ENCODE measurements at places on chromosomes 7 and 10.

GRCh38 chr7:47439181-47439667 lies 142.7 kb downstream of the TNS3 start:
- DNase-seq, result no peak

DNA sequence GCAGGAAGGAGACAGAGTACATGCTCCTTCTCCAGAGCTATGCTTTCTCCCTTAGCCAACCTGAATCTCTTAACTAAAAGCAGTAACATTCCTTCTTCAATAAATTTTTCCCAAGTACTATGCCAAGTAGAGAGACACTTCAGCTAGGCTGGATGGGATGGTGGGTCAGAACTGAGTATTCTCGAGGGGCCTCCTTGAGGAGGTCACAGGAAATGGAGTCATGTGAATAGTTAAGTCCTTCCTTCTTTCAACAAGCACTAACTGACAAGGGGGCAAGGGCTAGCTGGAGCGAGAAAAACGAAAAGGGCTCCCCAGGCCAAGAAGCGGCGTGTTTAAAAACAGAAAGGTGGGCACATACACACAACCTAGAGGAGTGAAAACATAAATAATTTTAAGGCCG lies 5.5 kb downstream of the RSU1 start:
- no peak for DNase-seq

GRCh38 chr7:103130901-103131624 lies 17.8 kb downstream of the NAPEPLD start:
- no peak for DNase-seq

DNA sequence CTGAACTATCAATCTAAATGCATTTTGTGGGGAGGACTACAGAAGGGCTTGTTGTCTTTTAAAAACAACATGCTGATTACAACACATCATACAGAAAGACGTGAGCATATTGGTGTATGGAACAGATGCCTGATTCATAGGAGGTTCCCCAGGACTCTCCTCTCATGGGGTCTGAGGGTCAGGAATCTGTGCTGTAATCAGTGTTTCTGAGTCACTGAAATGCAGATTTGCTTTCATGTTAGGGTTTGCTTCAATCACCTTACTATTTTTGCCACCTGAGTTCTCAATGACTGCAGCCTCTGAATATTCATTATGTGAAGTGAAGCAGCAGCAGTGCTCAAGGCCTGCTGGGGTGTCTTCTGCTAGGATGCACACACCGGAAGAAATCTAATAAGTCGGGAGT lies 550 bp upstream of the ANK3 start:
- DNase-seq, result peak; percentile 33

GRCh38 chr10:43156590-43157341 lies 18.5 kb downstream of the CSGALNACT2 start:
- peak; percentile 38 for DNase-seq

DNA sequence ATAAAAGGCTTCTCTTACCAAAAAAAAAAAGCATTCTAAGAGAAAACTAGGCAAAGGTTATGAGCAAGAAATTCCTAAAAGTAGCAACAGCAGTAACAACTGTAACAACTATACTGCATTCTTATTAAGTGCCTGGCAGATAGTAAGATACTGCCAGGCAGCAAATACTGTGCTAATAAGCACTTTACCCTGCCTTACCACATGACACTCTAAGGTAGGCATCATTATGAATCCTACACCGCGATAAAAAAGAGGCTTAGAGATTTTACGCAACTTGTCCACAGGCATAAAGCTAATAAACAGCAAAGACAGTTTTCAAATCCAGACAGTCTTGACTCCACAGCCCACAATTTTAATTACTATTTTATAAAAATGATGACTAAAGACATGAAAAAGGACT lies 83.2 kb downstream of the USP6NL start:
- DNase-seq, result no peak

- no peak for DNase-seq
Measured at GRCh38 chr7:121824276-121824675, 48.7 kb upstream of the PTPRZ1 start.

DNA sequence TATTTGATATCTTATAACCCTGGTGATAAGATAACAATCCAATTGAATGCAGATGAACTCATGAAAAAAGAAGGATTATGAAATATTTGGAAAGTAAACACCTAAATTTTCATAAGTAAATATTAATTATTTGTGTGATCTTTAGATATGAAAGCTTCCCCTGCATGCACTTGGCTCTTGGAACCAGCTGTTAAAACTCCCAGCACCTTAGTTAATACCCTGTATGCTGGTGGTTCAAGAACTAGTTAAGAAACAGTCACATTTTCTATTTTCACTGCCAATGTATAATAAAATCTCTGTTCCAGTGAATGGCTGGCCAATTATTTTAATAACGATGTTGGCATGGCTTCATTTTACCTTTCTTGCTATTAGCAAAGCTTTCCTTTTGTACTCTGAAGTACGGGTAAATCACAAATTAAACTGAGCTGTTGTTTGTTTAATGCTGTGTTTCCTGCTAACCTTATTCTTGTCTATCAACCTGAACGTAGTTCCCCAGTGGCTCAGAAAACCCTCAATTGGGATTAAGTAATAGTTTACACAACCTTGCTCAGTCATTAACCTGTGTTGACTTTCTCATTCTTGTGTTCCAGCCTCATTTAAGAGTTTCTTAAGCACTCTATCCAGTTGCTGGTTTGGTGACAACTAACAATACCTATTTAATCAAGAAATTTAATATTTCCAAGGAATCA lies 38.9 kb downstream of the MET start:
- no peak for DNase-seq

- DNase-seq, result peak; percentile 48
Measured at GRCh38 chr10:14712991-14713424, 61.7 kb downstream of the FAM107B start.

DNA sequence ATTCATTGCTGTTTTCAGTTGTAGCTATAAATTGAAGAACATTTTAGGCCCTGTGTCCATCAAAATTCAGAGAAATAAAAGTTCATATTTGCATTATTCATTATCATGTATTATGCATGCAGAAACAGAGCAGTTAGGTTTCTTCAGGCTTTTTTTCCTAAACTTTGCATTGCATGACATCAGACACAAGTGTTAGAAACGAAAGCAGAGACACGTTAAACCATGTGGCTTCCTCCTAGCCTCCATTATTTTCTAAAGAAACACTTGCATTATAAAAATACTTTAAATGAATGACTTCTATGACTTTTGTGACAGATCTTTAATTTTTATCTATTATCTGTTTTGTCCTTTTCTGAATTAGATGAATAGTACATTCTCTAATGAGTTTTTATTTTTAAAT lies 8.8 kb upstream of the EBLN1 start:
- DNase-seq, result no peak

DNA sequence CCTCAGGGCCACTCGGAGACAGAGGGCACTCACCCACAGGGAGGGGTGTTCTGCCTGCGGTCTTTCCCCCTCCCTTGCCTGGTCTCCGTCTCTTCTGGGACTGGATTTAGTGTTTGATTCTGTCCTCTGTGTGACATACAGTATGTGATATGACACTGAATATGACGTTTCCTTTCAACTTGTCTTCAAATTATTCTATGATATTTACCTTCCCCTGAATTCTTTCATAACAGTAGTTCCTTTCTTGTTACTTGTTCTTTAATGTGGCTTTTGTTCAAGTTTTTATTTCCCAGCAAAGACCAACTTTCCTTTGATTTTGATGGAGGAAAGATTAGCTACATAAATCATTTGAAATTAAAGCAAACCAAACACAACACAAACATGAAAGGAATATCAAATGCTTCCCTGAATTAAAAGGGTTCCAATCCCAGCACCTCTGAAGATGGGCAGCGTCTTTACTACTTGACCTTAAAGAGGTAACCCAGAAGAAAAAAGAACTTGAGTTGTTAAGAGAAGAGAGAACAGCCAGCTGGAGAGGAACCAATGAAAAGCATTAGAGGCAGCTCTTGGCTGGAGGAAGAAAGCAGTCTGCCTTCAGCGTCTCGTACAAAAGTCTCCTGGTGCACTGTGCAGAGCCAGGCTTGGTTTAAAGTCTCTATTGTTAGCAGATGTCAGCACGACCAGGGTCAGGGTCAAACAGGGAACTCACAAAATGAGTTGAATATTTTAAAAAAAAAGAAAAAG lies 18.3 kb upstream of the RHEB start:
- no peak for DNase-seq

DNA sequence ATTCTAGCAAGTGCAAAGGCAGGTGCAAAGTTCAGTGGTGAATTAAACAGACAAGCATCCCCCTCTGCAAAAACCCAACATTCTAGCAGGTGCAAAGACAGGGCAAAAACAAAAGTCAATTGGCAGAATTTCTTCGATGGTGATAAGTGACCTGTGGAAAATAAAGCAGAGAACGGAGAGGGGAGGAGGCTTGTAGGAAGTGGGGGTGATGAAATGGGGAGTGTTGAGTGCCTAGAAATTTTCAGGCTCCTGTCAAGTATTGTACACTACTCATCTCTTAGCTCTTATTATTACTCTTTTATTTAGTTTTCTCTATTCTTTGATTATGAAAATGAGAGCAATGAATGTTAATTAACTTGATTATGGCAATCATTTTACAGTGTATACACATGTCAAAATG lies 2.4 kb upstream of the CD36 start:
- DNase-seq, result no peak

- no peak for DNase-seq
Measured at GRCh38 chr7:13032084-13032483, 344.7 kb downstream of the ARL4A start.

DNA sequence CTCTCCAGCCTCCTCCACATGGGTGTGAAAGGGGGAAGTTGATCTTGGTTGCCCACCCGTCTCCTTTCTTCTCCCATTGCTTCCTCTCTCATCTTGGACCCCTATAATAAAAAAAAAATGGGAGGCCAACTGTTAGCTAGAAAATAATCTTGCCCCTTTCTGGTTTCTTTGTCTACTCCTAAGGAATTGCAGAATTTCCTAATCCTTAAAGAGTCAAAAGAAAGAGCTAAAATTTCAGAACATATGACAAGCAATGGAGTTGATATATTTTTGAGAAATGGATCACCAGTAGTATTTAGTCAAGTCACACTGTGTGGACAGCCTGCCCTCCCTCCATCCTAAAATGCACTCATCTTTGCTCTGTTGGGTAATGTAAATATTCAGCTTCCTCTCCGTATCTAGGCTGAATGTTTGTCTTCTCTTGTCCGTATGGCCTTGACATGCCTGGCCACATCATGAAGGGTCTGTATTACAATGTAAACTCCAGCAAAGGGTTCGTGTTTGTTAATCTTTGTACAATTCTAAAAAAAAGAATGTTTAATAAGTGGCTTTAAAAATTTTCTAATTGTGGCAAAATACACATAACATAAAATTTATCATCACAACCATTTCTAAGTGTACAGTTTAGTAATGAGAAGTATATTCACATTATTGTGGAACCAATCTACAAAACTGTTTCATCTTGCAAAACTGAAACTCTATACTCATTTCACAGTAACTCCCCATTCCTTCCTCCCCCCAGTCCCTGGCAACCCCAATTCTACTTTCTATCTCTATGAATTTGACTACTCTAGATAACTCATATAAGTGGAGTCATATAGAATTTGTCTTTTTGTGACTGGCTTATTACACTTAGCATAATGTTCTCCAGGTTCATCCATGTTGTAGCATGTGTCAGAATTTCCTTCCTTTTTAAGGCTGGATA lies 71.5 kb downstream of the ZNF92 start:
- DNase-seq, result no peak

GRCh38 chr10:82213784-82214183 lies 338.8 kb downstream of the NRG3 start:
- DNase-seq, result no peak

- DNase-seq, result no peak
Measured at GRCh38 chr7:113813471-113813870, 105.3 kb downstream of the PPP1R3A start.

DNA sequence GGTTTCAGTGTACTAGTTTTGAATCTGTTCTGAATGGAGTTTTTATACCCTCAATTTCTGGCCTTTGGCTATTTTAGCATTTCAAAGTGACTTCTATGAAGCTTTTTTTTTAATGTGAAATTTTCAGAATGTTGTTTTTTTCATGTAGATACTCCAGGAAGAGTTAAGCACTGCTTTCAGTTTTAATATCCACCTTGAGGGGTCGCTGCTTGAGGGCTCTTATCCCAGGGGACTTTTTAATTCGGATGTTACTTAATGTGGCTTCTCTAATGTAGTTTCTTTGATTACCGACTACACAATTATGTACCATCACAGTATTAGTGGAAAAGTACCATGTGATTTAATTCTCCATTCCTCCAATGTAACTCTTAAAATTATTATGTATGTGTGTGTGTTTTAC lies 5.2 kb downstream of the IFIT5 start:
- peak; percentile 44 for DNase-seq

DNA sequence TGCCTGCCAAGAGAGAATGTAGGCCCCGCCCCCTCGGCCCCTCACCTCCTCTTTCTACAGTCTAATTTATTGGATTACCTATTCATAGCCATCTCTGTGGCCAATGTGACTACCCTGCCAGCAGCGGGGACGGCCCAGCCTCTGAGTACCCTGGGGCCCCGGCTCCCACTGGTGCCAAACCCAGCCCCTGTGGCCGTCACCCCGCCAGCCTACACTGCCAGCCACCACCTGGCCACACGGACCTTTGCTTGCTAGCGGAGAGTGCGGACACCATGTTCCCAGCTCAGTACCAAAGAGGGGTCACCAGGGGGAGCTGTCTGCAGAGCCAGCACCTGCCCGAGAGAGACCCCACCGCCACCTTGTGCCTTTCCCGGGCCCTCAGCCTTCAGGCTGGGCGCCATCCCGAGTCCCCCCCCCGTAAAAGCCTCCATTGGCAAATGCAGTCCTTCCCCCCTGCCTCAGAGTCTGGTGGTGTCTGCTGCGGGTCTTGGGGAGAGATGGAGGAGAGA lies 511.1 kb downstream of the ZNF37A start:
- DNase-seq, result no peak

GRCh38 chr7:99707096-99707495 lies 27.3 kb upstream of the CYP3A5 start:
- peak; percentile 20 for DNase-seq

- no peak for DNase-seq
Measured at GRCh38 chr10:83222832-83223742, 916.2 kb upstream of the GHITM start.

DNA sequence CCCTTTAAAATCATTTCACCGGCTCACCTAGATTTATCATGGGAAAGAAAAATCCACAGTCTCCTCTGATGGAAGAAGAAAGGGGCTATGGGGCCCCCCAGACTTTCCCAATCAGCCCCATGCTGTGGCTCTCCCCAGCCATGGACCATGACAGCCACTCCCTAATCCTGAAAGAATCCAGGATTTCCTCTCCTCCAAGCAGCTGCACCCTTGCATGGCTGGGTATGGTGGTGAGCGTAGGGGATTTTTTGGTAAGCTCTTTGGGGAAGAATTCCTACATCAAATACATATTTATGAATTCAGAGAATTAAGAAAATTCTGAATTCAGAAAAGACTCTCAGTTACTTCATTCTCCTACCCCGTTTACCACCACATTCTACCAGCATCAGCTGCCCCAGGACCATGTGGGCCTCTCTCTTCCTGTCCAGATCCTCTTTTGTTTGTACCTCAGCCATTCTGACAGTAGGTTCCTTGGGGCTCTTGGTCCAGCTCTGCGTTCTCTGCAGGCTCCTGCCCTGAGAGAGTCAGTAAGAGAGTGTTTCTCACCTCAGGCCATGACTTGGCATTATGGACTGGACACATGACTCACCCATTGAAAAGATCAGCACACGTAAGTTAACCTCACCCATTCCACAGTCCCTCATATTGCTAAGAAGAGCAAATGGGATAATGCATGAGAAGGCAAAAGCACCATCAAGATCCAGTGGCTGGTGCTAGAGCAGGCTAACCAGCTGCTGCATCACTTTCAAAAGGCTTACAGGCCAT lies 337.8 kb downstream of the ELMO1 start:
- DNase-seq, result no peak

GRCh38 chr10:114491419-114491818 lies 87.1 kb upstream of the AFAP1L2 start:
- no peak for DNase-seq

GRCh38 chr7:96188591-96188991 lies 133.3 kb downstream of the SLC25A13 start:
- no peak for DNase-seq
